Activated naive CD8-positive, alpha-beta T cell treated with anti-CD3 and anti-CD28 coated beads for 36 hours (primary cell): ENCODE measurements at places on chromosomes 2 and 18. TPM values are rescaled to one million over a fixed set of nuclear protein-coding genes. Genes with fewer than 3 reads are reported as not detected.
A peak's percentile ranks its signal among the peaks of the same experiment; 100 is the strongest.

DNA sequence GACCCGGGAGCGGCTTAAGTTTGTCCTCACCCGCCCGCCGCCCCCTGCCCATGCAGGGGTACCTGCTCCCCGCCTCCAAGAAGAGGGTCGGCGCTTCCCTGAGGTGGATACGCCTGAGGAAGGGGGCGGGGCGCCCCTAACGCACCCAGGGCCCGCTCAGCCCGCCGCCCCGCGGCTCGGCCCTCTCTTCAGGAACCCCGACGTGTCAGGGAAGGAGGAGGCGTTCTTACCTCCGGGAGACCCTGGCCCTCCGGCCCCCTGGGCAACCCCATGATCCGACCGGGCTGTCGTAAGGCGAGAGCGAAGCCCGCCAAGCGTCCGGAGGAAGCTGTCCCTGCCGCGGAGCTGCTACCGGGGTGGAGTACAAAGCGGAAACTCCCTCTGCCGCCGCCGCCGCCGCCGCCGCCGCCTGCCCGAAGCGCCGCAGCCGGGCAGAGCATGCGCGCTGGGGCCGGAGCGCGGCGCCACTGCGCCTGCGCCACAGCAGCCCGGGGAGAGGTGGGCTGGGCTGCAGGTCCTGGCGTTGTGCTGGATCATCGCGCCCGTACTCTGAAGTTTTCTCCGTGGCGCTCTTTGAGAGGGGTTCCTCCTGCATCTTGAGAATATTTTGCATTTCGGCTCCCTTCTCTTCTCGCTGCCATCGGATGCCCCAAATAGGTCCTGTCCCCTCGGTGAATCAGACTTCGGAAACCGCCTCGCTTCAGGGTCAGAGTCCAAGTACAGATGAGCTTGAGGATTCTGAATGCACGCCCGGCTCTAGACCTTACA is at the start of gene CCDC93:
TSS of gene CCDC93 (minus strand) at position 347 of the 768 bp plus-strand sequence. CDS start at position 272, 75 bp downstream.
- H3K27me3 ChIP-seq, result peaks cover 4% of the 10 kb centered on the region
- H3K36me3 ChIP-seq, result peaks cover 5% of the 10 kb centered on the region
- peak within 1 kb of the TSS; percentile 88 for H3K27ac ChIP-seq
- peak; percentile 92 for DNase-seq
- peak within 1 kb of the TSS; percentile 94 for H3K4me3 ChIP-seq

DNA sequence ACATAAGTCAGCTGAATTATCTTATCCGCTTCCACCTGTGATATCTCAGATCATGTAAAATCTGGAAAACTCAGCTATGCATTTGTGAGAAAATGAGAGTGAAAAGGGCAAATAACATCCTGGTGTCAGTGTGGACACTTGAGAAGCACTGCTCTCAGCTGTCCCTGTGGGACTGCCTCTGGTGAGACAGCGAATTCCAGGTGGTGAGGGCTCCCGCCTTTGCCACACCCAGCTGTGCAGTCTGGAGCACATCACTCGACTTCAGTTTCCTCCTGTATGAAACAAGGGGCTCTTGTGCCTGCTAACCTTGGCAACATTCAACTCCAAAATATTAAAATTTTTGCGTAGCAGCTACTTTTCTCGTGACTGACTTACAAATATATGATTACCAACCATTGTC is 194.9 kb upstream of the BOD1L2 start:
- DNase-seq, result no peak
- no peaks in the 10 kb centered on the region for H3K4me1 ChIP-seq
- H3K27me3 ChIP-seq, result no peaks in the 10 kb centered on the region
- H3K27ac ChIP-seq, result no peak overlapping the region
- no peak overlapping the region for H3K4me3 ChIP-seq

DNA sequence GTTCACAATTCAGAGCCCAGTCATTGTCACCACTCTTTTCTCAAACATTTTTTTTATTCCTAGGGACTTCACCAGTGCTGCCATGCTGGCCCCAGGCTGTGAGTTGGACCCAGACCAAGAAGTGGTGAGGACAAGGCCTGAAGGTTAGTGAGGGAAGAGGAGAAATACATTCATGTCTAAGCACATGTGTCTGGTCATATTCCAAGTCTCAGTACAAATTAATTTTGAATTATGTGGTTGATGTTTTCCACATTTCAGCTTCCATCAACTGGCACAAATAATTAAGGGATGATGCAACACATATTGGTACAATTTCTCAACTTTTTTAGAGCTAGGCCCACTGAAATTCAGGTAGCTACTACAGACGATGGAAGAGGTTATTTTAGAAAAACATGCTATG is 106.6 kb upstream of the UPP2 start:
- no peak overlapping the region for H3K27ac ChIP-seq
- no peak for DNase-seq
- no peak overlapping the region for H3K4me3 ChIP-seq
- H3K4me1 ChIP-seq, result no peaks in the 10 kb centered on the region

DNA sequence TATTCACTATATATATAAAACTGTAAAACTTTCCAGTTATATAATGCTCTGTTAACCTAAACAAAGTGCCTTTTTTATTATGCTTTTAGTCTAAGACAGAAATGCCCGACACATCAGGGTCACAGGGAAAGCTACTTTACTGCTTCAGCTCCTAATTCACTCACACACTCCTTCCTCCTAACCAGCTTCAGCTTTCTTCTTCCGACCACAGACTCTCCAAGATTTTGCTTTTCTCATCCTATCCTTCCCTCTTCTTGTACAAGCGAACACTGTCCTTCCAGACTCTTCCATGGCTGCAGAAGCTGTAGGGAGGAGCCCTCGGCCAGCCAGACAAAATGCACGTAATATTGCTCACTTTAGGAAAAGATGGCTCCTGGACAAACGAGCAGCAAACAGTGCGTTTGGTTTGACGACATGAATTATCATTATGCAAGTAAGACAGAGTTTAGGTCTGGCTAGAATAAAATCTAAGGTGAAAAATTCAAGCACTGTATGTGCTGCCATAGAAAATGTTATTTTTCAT is 47.5 kb upstream of the HNRNPA3 start:
- no peak for DNase-seq
- H3K4me1 ChIP-seq, result peaks cover 38% of the 10 kb centered on the region
- no peak overlapping the region for H3K27ac ChIP-seq
- H3K36me3 ChIP-seq, result no peaks in the 10 kb centered on the region

DNA sequence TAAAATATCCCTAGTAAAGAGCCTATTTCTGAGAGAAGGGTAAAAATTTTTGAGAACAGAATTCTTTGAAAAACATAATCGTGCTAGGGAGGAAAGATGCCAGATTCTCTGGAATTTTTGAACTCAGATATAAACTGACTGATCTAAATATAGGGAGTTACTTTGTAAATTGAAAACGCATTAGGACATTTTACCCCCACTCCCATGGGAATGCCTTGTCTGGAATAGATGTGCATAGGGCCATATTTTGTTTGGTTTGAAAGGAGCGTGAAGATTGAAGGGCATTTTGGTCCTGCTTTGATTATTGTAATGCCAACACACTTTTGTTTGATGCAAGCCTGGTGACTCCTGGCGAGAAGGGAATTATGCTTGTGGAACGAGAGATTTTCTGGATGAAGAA is 158.7 kb upstream of the DPP10 start:
- no peak overlapping the region for H3K4me3 ChIP-seq
- DNase-seq, result no peak
- peaks cover 7% of the 10 kb centered on the region for H3K27me3 ChIP-seq
- H3K4me1 ChIP-seq, result no peaks in the 10 kb centered on the region
- no peak overlapping the region for H3K27ac ChIP-seq

DNA sequence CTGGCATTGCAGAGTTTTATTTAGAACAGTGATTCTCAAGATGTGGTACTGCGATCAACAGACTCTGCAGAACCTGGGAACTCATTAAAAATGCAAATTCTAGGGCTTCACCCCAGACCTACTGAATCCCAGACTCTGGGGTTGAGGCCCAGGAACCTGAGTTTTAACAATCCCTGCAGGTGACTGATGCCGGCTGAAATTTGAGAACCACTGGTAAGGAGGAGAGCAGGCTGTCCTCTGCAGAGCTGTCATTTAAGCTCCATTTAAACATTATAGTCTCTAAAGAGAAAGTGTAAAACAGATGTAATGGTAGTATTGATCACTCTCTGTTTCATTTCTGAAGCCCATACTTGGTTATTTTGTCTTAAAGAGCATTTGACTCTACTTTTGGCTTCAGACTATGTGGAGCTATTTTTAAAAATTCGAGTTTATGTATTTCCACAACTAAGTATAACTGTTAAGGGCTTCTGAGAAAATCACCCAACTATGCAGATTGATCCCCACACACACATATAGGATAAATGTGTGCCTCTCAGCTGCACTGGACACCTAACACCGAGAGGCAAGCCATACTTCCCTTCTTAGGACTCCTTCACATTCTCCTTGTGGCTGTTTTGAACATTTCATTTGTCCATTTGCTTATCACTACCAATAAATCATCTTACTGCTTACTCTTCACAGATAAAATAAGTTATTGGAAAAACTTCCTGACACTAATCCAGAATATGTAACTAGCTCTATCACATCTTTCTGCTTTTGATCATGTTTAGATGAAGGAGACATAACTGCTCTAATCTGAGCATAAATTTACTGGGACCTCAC is 487.5 kb downstream of the DLGAP1 start:
- H3K27ac ChIP-seq, result no peak overlapping the region
- no peaks in the 10 kb centered on the region for H3K36me3 ChIP-seq
- H3K4me3 ChIP-seq, result no peak overlapping the region
- H3K4me1 ChIP-seq, result no peaks in the 10 kb centered on the region
- DNase-seq, result no peak
- H3K27me3 ChIP-seq, result peaks cover 16% of the 10 kb centered on the region

SIX2 gene
- not detected for total RNA-seq

HAAO gene
- 0.33 TPM for total RNA-seq

CD302 gene
- total RNA-seq, result 0.37 TPM

SNORC gene
- 2.4 TPM for total RNA-seq

DAPL1 gene
- total RNA-seq, result not detected
